ENCODE measurements at places on chromosomes 5 and 9.

DNA sequence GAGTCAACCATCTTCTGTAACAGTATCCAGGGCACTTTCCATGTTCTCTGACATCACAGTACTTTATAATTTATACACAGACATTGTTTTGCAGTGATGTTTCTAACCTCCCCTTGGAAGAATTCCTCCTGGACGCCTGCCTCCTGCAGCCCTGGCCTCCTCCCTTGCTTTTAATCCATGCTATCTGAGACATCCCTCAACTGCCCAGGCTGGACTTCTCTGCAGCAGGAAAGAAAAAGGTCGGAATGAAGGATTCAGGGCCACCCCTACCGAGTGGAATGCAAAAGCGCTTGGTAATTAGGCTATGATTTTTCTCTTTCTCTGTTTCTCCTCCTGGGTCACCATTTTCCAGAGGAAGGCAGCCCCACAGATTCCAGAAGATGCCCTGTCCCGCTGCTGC, 47.0 kb upstream of the SHC3 start:
- DNase-seq = no peak

GRCh38 chr5:139836469-139837208, 41.0 kb downstream of the PSD2 start:
- DNase-seq = no peak

DNA sequence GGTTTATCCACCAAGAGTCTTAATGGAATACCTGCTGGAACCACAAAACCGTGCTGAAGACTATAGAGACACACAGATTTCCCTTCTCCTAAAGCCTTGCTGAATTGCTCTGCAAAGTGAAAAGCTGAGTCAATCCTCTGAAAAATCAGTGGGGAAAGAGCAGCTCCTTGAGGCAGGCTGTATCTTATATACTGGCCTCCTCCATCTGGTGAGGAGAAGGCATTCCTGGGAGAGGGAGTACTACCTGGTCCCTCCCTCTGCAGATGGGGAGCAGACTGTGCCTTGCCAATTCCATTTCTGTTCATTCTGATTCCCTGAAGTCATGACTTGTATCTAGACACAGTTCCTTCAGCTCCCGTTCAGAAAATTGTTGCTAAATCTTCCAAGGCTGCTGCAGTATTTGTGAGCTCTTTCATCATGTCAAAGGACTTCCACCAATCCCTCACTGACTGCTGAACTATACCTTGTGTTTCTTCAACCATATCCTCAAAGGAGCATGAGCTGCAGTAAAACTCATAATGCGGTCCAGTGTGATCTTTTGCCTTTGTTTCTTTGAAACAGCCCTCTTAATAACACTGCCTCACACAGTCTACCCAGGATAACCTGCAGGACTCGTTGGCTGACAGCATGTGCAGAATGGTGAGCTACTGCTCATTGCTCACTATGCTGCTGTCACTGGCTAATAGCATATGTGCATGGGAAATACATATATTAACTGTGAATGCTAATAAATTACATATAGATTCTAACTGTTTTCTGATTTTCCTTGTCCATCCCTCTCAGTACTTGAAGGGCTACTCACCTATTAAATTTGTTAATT, 84.5 kb downstream of the FOXD1 start:
- no peak for DNase-seq

DNA sequence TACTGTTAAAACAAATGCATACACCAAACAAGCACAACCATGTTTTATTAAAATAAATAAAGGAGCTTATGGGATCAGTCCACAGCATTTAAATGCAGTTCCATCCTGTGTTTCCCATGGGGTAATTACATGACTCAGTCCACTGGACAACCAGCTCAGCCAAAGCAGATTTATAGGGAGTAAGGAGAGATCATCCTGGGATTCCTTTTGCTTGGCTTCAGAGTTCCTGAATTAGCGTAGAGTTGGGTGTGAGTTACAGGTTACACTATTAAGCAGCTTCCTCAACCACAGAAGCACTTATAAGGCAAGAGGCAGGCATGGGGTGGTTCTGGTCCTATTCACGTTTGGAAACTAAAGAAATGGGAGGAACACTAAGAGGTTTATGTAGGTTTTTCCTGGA, 381.1 kb upstream of the ACTBL2 start:
- DNase-seq = peak; percentile 27

DNA sequence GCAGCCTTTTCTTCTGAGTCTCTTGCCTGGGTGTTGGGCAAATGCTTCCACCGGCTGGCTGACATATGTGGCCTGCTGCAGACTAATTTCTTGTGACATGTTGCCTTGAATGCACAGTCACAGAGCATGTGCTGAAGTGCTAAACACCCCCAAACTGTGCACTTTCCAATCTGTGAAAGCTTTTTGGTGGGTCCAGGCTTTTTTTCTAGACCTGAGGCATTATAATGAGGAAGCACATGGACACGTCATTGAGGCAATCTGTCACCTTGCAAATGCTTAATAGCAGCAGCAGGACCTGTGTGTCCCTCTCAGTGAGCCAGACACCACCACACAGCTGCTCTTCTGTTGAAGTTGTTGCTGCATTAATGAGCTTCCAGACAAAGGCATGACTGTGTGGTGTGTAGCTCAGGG, 274.7 kb downstream of the ELAVL2 start:
- peak; percentile 32 for DNase-seq

GRCh38 chr5:126358525-126358924, 64.7 kb upstream of the GRAMD2B start:
- DNase-seq = peak; percentile 50

GRCh38 chr5:39352951-39353350, 11.3 kb downstream of the C9 start:
- no peak for DNase-seq
